ENCODE measurements at places on chromosomes 12 and 14.

- DNase-seq: no peak
These were observed 258.6 kb upstream of the DCN start for GRCh38 chr12:91441246-91441645.

GRCh38 chr12:104142543-104142942, 4.5 kb upstream of the NFYB start:
- no peak for DNase-seq

DNA sequence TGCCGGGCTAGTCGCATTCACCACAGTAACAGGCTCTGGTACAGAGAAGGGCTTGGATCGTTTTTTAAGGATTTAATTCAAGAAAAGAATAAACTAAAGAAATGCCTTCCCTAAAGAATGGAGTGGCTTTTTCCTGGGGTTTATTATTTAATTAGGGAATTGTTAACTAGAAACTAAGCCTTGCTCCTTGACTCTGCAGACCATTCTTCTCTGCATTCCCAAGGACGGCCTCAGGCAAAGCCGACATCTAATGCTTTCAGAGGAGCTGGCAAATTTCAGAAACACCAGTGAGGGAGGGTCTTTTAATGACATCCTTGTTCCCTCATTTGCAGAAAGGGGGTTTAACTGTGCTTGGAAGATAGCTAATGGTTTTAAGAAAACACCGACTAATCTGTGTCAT, 174.0 kb downstream of the EGLN3 start:
- DNase-seq: no peak

DNA sequence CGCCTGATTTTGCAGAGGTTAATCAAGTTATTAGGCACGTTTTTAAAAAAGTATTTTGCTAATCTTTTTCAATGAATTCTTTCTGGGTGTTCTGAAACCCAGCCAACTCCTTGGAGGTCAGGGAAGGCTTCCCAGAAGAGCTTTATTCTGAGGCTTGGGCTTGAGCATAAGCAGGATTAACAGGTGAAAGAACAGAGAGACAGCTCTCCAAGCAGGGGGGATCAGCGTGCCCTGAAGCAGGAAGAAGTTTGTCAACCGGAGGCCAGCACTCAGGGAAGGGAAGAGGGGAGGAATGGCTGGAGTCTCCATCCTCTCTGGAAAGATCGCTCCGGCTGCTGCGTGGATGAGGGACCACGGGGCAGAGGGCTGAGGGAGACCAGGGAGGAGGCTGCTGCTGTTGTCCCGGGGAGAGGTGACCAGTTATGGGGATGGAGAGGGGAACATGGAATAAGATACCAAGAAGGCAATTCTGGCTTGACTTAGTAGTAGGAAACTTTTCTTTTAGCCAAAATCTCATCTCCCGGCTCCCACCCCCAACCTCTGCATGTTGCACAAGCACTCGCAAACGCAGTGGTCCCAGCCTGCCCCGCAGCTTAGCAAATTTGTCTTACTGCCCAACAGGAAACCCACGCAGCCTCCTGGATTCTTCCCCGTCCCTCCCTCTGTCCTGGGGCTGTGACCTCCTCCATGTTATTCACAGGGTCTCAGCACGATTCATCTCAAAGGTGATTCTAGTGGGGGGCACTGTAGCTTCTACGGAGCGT, 1.1 kb upstream of the SSH1 start:
- DNase-seq: peak; percentile 42

DNA sequence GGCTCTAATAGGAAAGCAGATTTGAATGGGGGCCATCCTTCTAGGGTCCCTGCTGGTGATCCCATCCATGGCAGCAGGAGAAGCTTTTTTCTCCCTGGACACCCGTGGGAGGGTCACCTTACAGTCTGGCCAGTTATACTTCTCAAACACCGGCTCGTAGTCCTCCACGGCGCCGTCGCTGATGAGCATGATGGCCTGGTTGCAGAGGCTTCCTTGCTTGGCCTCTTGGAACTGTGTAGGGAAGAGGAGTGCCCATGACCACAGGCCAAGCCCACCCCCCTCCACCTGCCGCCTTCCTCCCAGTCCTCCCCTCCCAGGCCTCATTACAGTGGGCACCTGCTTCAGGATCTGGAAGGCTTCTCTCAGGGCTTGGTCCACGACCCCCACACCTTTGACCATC, 33.8 kb downstream of the CACNA2D4 start:
- no peak for DNase-seq

DNA sequence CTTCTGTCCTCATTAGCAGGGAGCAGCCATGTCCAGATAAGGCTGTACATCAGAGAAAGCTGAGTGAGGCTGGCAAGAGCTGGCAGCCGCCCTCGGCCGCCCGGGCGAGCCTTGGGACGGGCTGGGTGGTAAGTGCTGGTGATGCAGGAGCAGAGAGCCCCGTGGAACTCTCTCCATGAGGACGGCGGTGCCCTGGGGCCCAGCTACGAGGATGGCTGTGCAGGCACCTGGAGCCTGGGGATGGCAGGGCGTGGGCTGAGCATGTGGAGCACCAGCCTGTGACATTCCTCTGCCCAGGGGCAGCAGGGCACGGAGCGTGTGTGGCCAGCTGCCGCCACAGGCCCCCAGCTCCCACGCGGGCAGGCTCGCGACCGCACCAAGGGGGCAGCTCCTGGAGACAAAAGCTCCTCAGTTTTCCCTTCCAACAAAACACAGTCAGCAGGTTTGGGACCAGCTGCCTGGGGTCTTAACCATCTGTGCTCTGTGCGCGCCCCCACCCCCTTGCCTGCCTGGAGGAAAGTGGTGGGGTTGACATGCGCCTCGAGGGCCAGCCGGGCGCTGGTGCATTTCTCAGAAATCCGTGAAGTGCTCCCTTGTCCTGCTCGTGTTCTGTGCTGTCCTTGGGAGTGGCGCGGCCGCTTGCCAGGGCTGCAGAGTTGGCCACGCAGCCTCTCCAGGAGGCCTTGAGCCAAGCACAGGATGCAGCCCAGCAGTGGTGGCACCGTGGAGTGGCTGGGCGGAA, 21.4 kb downstream of the PACS2 start:
- no peak for DNase-seq

- no peak for DNase-seq
These were observed 873.6 kb downstream of the LRFN5 start for GRCh38 chr14:42480255-42480654.

GRCh38 chr12:78081590-78082314, 251.1 kb downstream of the NAV3 start:
- no peak for DNase-seq

- no peak for DNase-seq
These were observed 163.2 kb downstream of the PIWIL1 start for GRCh38 chr12:130500835-130501330.

GRCh38 chr14:60204843-60205774, 39.9 kb upstream of the DHRS7 start:
- DNase-seq: no peak

GRCh38 chr12:130838284-130838950, 633 bp downstream of the STX2 start:
- DNase-seq: peak; percentile 46

DNA sequence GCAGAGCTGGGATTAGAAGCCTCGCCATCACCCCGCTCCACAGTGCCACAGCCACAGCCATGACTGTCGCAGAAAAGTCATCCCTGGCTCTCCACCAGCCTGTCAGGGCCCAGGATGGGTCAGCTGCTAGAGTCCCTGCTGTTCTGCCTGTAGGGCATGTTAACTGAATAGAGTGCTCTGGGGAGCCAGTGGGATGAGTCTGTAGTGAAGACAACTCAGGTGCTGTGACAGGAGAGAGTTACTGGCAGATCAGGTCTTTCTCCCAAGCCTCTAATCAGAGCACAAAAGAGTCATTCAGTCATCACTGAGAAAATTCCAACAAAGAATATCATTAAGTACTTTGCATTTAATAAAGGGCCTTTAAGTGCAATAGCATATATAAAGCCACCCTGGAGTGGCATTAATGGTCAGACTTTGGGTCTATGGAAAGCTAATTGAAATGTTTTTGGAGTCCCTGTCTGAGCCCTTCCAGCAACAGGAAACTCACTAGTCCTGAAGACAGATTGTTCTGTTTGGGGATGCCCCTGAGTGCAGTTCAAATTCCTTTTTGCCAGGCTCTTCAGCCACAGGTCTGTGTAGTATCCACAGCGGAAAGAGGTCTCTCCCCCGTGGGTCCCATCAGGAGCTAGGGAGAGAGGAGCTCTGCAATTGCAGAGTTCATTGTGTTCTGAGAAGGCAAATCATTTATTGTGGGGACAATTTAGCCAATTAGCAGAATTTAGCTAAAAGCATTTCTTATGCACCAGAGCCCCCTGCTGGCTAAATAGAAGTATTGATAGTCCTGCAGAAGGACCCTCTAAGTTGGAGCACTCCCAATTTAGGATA, 45.2 kb upstream of the C14orf132 start:
- peak; percentile 72 for DNase-seq

DNA sequence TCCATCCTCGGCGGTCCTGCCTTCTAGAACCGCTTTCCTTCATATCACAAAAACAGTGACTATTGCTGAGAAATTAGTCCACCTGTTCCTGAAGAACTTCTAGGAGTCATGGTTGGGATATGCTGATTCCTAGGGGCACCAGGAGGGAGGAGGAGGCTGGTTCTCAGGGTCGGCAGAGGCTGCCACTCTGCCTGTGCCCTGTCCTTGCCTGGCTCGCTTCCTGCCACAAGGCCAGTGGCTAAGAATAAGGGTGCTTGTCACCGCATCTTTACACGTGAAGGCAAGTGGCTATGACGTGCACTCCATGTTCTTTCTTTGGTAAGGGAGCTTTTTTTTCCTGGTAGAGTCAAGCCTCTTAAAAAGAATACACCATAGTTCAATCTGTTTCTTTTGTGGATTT, 18.7 kb upstream of the DGLUCY start:
- DNase-seq: no peak

- no peak for DNase-seq
These were observed 33.8 kb downstream of the SPTB start for GRCh38 chr14:64845878-64846277.

- no peak for DNase-seq
These were observed 66.2 kb upstream of the DYRK2 start for GRCh38 chr12:67582238-67582834.

DNA sequence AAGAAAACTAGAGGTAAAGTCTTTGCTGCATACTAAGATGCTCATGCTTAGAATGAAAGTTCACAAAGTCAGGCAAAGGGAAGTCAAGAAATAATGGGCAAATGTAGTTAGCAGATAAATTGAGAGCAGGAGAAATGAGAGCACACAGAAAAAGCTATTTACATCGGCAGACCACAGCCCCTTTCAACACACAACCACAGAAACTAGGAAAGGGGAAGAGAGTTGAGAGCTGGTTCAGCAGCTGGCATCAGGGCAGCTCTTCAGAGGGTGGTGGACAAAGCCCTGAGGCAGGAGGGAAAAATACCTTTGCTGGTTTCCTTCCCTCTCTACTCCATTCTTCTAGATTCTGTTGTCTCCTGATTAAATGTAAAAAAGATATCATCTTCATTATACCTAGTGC, 95.4 kb upstream of the ANO4 start:
- DNase-seq: no peak

GRCh38 chr12:31626270-31626995, 33.1 kb upstream of the ETFBKMT start:
- no peak for DNase-seq
